ENCODE measurements at places on chromosomes 6 and 20.

- no peak for DNase-seq
These were observed 218.3 kb downstream of the TBXT start for GRCh38 chr6:165949324-165949723.

GRCh38 chr6:56555438-56555872 lies 87.2 kb downstream of the DST start:
- DNase-seq = no peak

DNA sequence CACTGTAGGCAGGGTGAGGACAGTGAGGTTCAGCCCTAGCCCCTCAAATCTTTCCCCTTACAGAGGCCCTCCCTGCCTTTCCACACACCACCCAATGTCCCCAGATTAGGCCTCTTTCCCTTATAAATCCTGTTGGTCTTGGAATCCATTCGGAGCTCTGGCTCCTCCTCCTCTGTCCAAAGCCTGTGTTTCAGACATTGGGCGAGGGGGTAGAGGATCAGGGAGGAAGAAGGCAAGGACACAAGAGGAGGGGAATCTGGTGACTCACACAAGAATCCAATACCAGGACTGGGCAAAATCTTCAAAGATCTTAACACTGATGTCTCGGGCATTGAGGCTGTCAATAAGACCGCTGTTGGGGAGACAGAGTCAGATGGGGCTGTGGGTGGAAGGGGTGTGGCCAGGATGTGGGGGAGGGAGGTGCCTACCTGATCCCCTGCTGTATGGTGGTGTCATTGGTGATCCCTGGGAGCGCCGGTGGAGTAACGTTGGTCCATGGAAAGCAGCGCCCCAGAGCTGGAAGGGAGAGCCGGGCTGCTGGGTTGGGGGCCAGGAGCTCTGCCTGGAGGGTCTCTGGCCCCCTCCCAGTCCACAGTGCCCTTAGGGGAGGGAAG lies 7.6 kb downstream of the SLC44A4 start:
- DNase-seq = no peak

GRCh38 chr20:25136643-25137559 lies 55.0 kb upstream of the VSX1 start:
- no peak for DNase-seq

DNA sequence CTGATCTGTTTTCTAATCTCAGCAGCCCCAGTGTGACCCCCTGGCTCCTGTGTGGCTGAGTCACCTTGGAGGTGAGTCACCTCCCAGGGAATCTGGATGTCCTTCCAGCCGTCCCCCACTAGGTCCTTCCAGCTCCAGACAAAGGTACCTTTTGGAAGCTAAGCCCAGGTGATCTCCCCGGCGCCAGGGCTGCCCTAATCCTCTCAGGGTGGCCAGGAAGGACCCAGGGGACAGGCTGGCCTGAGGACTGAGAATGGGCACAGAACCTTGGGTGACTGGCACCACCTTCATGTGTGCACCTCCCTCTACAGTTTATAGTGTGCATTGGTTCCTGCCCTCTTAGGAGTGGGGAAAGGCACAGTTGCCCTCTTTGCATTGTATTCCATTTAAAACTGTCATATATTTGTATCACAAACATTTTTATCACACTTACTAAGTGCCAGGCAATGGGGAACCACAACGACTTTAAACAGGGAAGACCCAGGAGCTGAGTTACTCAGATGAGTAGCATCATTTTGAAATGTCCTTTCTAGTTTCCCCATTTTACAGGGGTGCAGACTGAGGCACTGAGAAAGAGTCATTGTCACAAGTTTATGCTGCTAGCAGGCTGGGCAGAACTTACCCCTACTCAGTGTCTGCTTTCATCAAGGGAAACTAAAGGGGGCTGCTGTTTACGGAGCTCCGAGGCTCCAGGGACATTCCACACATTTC lies 2.6 kb upstream of the BPIFB4 start:
- no peak for DNase-seq

GRCh38 chr20:17652411-17652810 lies 29.6 kb downstream of the RRBP1 start:
- no peak for DNase-seq

DNA sequence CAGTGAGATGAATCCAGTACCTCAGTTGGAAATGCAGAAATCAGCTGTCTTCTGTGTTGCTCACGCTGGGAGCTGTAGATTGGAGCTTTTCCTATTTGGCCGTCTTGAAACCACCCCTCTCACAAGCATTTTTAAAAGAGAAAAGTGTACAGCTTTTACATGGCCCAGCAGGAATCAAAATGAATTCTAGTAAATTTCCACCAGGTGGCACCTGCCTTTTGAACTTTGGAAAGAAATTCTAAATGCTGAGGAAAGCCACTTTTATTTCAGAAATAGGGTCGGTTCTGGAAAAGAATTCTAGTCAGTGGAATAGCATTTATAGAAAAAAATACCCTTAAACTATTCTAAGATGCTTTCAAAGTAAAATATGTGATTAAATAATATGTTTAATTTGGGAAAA lies 647.8 kb downstream of the CD109 start:
- peak; percentile 19 for DNase-seq

DNA sequence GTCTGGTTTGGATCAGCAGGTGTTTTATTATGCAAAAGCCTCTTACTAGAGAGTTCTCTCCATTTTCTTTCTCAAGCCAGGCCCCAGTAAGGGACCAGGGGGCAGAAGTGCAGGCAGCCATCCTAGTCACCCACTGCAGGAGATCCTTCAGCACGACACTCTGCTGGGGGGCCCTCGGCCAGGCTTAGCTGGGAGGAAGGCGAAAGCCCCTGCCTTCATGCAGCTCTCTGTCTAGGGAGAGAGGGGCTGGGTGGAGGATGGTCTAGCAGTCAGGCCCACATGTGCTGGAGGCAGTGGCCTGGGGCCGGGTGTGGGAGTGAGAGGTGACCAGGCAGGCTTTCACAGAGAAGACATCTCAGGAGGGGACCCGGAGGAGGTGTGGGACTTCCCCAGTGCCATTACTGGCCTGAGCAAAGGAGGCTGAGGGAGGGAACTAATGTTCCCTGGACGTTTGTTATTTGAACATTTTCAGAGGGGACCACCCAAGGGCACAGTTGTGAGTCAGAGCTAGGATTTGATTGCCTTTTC lies 33.5 kb upstream of the VSTM2L start:
- no peak for DNase-seq

GRCh38 chr20:43271980-43272379 lies 82.3 kb upstream of the PTPRT start:
- no peak for DNase-seq

- no peak for DNase-seq
These were observed 121.4 kb upstream of the CEP162 start for GRCh38 chr6:84348801-84349200.

GRCh38 chr6:109441069-109441816 lies 719 bp downstream of the SMPD2 start:
- peak; percentile 46 for DNase-seq
